GM12864 (cell line): ENCODE measurements at places on chromosomes 11 and 22.

DNA sequence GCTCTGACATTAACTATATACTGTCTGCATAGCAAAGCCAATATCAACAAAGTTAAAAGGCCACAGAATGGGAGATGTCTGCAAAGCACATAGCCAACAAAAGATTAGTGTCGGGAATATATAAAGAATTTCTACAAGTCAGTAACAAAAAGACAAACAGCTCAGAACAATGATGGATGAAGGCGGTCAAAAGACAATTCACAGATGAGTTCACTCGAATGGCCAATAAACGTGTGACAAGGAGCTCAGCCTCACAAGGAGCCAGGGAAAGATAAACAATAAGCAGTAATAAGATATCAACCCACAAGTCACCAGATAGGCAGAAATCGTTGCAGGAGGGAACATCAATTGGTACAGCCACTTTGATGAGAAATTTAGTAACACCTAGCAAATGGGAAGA lies 106.0 kb upstream of the ISX start:
- DNase-seq = no peak

GRCh38 chr22:47175151-47176025 lies 412.9 kb downstream of the TBC1D22A start:
- no peak for DNase-seq

DNA sequence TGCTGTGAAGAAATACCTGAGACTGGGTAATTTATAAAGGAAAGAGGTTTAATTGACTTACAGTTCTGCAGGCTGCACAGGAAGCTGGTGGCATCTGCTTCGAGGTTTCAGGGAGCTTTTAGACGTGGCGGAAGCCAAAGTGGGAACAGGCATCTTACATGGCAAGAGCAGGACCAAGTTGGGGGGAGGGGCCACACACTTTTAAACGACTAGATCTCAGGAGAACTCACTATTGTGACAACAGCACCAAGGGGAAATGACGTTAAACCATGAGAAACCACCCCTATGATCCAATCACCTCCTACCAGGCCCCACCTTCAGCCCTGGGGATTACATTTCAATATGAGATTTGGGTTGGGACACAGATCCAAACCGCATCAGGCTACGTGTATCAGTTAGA lies 11.1 kb upstream of the SCGB1D4 start:
- no peak for DNase-seq

DNA sequence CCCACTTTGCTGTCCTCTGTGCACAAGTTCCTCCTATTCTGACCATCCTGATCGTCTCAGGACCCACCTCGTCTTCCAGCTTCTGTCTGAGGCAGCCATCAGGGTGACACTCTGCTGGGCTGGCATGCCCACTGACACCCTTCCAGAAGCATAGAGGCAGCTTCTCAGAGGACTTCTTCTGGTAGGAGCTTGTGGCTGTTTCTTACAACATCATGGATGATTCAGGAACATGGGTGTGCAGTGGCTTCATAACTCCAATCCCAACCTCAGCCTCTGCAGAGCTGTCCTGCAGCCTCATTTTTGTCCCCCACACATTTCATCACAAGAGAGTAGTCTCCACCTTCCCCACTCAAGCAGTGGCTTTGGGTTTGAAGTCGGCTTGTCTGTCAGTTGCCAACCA lies 20.9 kb upstream of the CTR9 start:
- DNase-seq = no peak

DNA sequence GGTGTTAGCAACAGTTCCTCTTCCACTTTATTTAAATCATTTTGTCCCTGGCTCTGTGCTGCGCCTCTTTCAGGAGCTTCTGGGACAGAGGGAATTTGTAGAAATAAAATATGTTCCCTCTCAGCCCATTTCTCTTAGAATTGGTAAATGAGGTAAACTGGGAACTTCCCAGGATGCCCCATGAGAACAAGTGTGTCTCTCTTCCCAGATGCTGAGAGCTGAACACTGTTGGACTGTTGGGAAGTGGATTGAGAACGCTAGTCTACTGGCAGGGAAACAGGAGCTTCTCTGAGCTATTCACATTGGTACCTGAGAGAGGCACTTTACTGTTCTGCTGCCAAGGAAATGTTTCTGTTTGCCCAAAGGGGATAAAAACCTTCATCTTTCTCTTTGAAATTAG lies 4.0 kb downstream of the CRY2 start:
- DNase-seq = no peak

DNA sequence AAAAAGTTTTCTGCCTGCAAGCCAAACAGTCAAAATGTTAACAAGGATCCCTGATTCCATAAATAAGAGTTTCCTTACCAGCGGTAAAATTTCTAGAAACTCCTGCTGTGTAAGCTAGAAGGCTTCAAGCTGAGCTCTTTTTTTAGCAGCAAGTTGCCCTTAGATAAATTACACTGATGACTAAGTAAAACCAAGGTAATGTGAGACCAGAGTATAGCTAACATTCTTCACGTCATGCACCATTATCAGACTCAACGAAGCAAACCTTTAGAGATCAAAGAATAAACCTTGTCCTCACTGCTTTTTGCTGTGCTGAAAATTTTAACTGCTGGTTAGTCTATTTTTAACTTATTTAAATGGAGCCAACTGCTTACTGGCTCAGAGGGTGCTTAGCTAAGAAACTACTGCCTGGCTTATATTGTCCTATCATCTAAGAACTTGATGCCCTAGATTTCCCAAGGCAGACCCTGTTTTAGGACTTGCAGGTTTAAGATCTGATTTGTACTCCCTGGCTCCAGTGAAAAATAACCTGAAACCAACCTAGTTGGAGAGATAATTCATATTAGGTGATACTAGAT lies 900.7 kb downstream of the JRKL start:
- DNase-seq = no peak

DNA sequence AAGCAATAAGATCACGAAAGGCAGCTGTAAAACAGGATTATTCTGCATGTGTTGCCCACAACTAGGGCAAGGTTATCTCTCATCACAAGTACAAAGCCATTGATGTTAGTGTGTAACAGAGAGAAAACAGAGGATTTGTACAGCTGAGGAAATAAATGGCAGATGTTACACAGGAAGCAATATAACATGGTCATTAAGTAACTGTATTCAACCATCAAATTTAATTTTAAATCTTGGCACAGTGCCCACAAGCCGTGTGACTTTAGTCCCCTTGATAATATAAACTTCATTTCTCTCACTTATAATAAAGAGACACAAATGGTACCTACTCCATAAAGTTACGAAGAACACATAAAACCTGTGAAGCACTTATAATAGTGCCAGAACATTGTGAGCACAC lies 17.3 kb downstream of the OR51E2 start:
- DNase-seq = no peak

GRCh38 chr22:19127329-19128008 lies 3.6 kb upstream of the TSSK2 start:
- no peak for DNase-seq

DNA sequence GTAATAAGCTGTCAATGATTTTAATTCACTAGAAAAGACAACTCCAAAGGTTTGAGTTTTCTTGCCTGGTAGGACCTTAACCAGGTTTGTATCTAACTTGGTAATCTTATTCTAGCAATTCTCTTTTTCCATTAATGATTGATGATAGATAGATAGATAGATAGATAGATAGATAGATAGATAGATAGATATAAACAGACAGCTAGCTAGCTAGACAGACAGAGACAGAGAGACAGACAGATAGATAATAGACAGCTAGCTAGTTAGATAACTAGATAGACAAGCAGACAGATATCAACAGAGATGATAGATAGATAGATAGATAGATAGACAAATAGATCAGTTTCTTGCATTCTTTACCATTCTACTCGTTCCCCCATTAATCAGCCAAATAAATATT lies 15.3 kb downstream of the TMPRSS6 start:
- DNase-seq = no peak

GRCh38 chr11:60633645-60634044 lies 65.8 kb upstream of the MS4A8 start:
- no peak for DNase-seq

GRCh38 chr11:116042146-116042545 lies 537.9 kb upstream of the CADM1 start:
- DNase-seq = no peak

- no peak for DNase-seq
Measured at GRCh38 chr11:8932564-8933180, at the start of gene C11orf16. C11orf16 (minus strand) TSS chr11:8932947; CDS start chr11:8932308, 639 bp downstream.

DNA sequence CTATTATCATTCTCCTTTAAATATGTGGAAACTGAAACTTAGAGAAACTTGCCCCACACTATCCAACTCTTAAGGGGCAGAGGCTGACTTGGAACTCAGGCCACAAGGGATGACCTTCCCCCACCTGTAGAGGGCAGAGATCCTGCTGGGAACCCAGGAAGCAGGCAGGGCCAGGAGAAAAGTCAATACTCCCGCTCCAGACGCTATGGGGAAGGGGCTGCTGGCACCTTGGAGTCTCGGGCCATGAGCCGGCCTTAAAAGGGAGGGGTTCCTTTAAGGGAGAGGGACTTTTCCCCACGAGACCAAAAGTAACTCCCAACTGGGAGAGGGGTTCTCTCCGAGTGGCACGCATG lies 620 bp upstream of the ANO5 start:
- DNase-seq = no peak

GRCh38 chr22:49238181-49239141 lies 589.2 kb downstream of the BRD1 start:
- no peak for DNase-seq

GRCh38 chr22:44365191-44365590 lies 52.4 kb upstream of the SHISAL1 start:
- no peak for DNase-seq

- DNase-seq = no peak
Measured at GRCh38 chr11:13140028-13140870, 131.1 kb downstream of the RASSF10 start.

DNA sequence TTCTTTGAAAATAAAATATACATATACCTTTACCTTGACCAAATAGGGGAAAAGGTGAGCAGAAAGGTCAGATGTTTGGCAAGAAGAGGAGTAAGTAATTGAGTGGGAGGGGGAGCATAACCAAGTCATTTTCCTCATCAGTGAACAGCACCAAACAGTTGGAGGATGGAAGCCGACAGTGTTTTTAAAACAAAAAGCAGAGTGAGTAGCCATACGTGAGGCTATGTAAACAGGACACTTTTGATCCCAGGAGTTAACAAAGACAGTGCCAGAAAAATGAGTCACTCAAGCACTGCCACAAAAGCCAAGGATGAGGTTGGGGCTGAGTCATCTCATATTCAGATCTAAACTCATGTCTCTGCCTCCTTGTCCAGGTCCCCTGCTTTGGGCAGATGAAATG lies 734.7 kb downstream of the KCNA4 start:
- no peak for DNase-seq

DNA sequence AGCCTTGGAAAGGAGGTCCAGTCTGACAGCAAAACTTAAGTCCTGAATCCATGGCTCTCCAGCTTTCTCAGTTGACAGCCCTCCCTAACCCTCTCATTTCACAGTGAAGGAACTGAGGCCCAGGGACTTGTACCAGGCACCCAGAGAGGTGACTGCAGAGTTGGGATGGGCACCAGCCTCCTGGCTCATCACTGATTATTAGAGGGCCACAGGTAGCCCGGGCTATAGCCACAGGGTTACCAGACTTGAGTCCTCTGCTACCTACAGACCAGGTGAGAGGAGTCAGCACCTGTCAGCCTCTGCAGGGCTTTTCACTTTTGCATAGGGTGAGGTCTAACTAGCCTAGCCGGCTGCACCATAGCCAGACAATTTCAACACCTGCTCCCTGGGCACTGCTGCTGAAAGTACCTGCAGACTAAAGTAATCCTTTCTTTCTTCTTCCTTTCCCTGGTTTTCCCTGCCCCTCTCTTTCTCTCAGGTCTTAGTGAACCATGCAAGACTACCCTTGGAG lies 37.6 kb downstream of the SYT13 start:
- DNase-seq = no peak

GRCh38 chr11:75462117-75462653 lies 29.2 kb upstream of the KLHL35 start:
- DNase-seq = no peak

DNA sequence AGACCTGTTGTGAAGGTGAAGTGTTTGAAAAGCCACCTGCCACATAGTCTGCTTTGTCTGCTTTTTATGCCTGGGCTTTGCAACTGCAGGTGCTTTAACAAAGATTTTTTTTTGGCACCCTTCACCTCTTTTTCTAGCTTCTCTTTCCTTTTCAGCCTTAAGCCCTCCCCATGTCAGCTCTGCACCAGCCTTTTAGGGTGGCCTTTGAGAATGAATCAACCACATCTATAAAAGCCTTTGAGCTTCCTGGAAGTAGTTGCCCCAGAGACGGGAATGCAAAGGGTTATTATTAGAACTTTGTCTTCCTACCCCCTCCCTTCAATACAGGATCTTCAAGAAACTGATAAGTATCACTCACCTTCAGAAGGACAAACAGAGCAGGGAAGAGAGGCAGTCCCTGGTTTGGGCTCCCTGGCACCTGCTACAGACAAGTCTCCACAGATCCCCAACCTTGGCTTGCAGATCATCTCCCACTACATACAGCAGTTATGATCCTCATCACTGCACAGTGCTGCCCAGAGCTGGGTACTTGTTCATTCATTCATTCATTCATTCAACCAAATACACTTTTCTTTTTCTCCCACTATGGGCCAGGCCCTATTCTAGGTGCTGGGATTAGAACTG lies 8.0 kb downstream of the PVALB start:
- DNase-seq = no peak

DNA sequence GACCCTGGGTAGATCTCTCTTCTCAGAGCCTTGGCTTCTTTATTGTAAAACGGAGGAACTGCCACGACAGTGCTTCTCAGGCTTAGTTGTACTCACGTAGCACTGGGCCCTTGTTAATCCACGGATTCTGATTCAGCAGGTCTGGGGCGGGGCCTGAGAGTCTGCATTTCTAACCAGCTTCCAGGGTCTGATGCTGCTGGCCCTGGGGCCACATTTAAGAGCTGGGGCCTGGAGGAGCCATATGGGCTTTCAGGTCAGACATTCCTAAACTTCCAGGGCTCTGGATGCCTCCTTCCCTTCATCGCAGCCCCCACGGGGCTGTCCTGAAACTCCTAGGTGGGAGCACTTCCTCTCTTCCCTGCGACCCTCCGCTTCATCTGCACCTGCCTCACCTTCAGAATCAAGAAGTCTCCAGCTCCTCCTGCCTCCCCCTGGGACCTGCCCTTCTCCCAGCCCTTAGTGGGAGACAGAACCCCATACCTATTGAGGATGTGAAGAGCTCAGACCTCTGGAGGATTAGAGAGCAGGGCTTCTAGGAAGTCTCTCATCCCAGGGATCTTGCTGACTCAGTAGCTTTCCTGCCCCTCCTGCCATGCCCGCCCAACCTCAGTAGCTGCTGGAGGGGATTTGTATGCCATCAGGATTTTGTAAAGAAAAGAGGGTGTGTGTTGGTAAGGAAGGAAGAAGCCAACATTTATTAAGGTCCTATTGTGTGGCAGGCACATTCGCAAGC lies 92.5 kb downstream of the LRRC32 start:
- no peak for DNase-seq
